ENCODE measurements at places on chromosomes 2 and 18.

- no peak for DNase-seq
Measured at GRCh38 chr2:38957972-38958371, 68.3 kb downstream of the ARHGEF33 start.

DNA sequence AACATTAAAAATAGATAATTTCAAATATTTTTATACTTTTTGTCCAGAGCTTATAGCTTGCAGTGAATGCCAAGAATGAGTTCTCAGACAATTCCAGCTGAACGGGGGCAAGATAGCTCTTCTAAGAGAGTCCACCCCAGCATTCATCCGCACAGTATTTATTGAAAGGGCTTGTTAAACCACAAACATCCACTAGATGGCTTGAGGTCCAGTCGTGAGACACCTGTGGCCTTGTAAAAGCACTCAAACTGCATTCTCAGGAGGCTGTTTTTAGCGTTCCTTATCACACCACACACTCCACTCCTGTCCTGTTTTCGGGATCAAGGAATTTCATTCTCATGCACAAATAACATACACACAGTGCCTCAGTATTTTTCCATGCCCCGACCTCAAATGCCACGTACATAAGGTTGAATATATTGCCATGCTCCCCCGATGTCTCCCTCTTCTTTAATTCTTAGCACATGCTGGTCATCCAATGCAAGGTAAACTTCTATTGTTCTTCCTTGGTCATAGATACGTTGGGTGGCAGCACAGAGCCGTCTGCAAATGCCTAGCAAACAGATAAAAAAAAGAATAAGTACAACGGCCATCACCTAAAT lies 47.4 kb downstream of the DNAJC10 start:
- no peak for DNase-seq

DNA sequence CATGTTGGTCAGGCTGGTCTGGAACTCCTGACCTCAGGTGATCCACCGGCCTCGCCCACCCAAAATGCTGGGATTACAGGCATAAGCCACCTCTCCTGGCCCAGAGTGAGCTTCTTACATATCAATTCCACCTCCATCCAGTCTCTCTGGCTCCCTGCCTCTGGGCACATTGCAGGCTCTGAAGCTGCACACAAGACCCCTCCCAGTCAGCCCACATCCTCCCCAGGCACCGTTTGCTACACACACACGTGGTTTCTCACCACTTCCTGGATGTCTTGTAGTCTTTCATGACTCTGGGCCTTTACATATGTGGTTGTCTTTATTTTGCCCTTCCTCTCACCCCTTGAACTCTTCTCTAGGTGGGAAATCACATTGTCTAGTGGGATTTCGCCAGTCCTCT lies 64.0 kb upstream of the CABLES1 start:
- no peak for DNase-seq

- DNase-seq, result no peak
Measured at GRCh38 chr18:7604361-7604760, 37.2 kb downstream of the PTPRM start.

DNA sequence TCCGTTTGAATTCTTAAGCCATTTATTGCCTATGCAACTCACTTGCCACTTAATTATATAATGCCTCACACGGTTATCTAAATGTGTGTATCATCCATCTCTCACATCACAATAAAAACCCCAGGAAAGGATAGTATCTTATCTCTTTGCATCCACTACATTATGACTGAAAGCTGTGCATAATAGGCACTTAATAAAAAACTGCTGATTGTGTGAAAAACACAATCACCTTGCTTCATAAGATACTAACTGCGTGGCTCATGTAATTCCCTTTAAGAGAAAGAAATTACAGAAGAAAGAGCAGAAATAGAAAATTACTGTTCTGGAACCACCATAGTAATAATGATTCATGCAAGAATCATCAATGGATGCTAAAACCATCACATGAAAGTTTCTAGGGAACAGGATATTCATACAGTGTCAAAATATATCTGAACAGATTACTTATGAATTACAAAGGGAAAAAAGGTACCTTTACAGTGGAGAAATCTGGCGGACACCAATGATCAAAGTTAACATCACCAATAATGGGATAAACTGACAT lies 29.3 kb downstream of the CUL3 start:
- DNase-seq, result no peak

DNA sequence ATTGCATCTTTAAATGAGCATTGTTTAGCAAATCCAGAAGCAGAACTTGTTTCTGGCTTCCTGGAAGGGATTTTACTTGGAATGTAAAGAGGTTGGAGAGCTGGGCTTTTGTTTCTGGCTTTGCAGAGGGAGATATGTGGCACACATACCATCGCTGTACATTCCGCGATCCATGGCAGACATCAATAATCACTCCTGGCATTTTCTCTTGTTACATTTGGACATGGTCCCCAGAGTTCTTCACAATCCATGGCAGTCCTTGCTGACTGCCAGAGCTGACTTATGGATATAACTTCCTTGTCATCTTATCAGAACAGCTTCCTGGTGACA lies 445.6 kb upstream of the SPRED2 start:
- DNase-seq, result no peak

GRCh38 chr2:57450170-57450569 lies 596.4 kb upstream of the VRK2 start:
- DNase-seq, result no peak

DNA sequence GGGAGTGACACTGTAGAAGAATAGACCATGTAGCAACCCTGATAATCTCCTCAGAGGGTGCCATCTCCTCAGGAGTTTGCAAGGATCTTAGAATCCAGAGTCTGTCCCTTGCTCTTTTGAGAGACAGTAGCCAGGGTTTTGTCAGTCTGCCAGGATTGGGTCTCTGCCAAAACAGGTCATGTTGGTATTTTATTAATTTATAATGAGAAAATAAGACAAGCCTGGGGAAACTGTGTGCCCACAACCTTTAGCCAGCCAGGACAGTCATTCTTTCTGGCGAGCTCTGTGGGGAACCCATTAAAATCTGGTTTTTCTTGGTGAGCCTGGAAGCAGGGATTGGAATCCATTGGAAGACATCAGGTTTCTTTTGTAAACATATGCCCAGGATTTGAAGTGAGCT lies 78.6 kb downstream of the PTPRM start:
- DNase-seq, result no peak

DNA sequence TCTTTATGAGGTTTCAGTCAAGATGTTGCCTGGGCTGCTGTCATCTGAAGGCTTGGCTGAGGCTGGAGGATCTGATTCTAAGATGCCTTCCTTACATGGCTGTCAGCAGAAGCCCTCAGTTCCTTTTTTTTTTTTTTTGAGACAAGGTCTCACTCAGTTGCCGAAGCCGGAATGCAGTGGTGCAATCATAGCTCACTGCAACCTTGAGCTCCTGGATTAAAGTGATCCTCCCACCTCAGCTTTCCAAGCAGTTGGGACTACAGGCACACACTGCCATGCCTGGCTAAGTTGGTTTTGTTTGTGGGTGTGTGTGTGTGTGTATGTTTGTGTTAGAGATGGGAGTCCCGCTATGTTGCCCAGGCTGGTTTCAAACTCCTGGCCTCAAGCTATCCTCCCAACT lies 13.1 kb upstream of the SLC35F5 start:
- DNase-seq, result no peak

GRCh38 chr2:101699755-101700461 lies 2.4 kb downstream of the MAP4K4 start:
- DNase-seq, result no peak

GRCh38 chr18:34623557-34623956 lies 86.5 kb upstream of the DTNA start:
- DNase-seq, result no peak

DNA sequence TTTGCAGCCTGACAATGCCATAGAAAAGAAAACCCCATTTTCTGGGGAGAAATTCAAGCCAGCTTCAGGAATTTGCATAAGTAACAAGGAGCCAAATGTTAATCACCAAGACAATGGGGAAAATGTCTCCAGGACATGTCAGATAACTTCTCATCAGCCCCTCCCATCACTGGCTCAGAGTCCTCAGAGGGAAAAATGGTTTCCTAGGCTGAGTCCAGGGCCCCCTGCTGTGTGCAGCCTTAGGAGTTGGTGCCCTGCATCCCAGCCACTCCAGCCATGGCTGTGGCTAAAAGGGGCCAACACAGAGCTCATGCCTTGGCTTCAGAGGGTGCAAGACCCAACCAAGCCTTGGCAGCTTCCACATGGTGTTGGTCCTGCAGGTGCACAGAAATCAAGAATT lies 63.7 kb upstream of the FANCL start:
- DNase-seq, result no peak

GRCh38 chr2:113181258-113182051 lies 7.7 kb downstream of the PSD4 start:
- DNase-seq, result no peak

DNA sequence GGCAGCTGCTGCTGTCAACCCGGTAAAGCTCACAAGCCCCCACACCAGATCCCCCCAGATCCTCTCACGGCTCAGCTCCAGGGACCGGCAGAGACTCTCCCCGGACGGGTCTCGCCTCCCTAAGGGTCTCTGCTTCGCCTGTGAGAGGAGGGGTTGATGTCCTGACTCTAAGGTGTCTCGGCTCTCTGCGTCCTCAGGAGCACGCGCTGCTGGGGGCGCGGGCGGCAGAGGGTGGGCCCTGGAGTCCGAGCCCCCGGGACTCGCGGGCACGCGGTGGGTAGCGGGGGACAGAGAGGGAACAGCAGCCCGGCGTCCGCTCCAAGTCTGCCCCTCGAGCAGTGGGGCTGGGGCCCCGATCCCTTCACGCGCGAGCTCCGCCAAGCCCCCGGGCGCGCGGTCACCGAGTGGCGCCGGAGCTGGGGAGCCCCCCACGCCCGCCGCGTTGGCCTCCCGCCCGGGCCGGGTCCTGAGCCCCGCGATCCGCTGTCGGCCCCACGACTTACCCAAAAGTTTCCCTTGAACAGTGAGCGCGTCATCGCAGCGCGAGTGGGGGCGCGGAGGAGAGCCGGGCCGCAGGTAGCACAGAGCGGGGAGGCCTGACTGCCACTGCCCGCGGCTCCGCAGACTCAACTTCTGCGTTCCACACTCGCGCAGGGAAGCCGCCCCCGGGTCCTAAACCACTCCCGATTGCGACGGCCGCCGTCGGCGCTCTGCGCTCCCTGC lies at the start of gene PSTPIP2:
Gene PSTPIP2 (minus strand): TSS at position 608 of the 723 bp plus-strand sequence. CDS start 72 bp downstream, at position 536.
- no peak for DNase-seq

DNA sequence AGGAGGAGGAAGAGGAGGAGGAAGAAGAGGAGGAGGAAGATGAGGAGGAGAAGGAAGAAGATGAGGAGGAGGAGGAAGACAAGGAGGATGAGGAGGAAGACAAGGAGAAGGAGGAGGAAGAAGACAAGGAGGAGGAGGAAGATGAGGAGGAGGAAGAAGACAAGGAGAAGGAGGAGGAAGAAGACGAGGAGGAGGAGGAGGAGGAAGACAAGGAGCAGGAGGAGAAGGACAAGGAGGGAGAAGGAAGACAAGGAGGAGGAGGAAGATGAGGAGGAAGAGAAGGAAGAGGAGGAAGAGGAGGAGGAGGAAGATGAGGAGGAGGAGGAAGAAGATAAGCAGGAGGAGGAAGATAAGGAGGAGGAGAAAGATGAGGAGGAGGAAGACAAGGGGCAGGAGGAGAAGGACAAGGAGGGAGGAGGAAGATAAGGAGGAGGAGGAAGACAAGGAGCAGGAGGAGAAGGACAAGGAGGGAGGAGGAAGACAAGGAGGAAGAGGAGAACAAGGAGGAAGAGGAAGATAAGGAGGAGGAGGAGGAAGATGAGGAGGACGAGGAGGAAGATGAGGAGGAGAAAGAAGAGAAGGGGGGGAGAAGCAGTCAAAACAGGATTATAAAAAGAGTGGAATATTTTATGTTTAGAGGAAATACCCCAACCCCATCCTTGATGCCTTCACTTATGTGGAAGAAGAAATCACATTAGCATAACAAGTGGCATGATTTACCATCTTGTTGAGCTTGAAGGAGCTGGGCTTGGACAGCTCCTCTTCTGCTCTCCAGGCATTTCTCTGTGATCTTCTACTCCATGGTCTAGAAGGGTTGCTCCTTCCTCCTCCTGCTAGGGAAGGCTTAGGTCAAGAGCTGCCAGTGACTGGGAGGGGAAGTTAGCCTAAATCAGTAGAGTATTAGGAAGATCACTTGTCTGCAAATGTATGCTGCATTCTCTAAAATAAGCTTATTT lies 45.3 kb upstream of the KCTD1 start:
- DNase-seq, result no peak

- DNase-seq, result no peak
Measured at GRCh38 chr2:21822505-21822904, 698.7 kb downstream of the TDRD15 start.

GRCh38 chr2:215277944-215278343 lies 33.9 kb upstream of the ATIC start:
- no peak for DNase-seq

- no peak for DNase-seq
Measured at GRCh38 chr18:61489334-61489733, 156.1 kb downstream of the CDH20 start.

- DNase-seq, result no peak
Measured at GRCh38 chr18:63820694-63821093, 45.5 kb downstream of the SERPINB7 start.

DNA sequence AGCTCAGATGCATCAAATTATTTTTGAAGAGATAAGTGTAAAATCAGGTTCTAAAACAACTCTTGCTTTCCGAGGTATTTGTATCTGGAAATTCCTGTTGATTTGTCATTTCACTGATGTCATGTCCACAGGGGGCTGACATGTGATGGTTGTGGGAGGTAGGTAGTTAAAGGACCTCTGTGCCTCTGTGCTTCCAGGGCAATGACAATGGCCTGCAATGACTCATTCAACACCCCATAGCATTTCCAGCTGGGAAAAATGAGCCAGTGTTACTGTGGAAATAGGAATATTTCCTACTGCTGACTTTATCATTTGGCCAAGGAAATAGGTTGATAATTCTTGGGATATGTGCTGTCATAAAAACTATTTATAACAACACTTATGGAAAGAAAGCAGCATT lies 86.2 kb upstream of the CCDC195 start:
- DNase-seq, result peak; percentile 15

DNA sequence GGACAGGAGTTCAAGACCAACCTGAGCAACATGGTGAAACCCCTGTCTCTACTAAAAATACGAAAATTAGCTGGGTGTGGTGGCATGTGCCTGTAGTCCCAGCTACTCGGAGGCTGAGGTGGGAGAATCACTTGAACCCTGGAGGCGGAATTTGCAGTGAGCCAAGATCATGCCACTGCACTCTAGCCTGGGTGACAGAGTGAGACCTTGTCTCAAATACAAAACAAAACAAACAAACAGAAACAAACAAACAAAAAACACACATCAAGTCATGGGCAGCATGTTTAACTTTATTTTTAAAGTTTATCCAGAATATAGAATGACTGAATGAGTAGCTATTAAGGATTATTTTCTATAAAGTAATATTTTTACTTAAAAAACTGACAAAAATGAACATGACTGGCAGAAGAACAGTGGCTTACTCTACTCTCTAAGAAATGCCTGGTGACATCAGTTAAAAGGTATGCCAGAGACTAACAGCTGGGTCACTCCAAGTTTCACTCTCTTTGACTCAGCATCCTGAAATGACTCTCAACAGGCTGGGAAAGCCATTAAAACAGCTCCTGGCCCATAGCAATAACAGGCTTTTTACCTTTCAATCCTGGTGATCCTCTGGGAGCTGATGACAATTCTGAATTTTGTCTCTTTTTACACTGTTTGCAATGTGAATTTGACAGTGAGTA lies 281.6 kb upstream of the STON1 start:
- peak; percentile 81 for DNase-seq
